Hematopoietic multipotent progenitor cell treated with erythropoietin and hydrocortisone succinate and interleukin-3 and kit ligand, for 8 days (in vitro differentiated cells): ENCODE measurements at places on chromosomes 13 and 19.

- DNase-seq = no peak
These were observed 3.5 kb upstream of the ZNF577 start for GRCh38 chr19:51891193-51891747.

GRCh38 chr13:51416107-51416506 lies 36.7 kb downstream of the INTS6 start:
- DNase-seq = no peak

GRCh38 chr13:40981361-40981760 lies 37.8 kb downstream of the ELF1 start:
- DNase-seq = peak; percentile 56

DNA sequence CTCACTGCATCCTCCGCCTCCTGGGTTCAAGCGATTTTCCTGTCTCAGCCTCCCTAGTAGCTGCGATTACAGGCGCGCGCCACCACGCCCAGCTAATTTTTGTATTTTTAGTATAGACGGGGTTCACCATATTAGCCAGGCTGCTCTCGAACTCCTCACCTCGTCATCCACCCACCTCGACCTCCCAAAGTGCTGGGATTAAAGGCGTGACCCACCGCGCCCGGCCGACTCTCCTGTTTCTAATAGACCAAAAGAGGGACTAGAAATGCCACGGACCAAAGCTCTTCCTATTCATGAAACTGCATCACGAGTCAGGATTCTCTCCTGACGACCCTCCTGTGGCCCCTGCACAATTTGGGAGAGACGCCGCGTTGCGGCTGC lies 563 bp downstream of the ZNF43 start:
- no peak for DNase-seq

GRCh38 chr13:24802074-24802473 lies 38.1 kb downstream of the RNF17 start:
- DNase-seq = no peak

DNA sequence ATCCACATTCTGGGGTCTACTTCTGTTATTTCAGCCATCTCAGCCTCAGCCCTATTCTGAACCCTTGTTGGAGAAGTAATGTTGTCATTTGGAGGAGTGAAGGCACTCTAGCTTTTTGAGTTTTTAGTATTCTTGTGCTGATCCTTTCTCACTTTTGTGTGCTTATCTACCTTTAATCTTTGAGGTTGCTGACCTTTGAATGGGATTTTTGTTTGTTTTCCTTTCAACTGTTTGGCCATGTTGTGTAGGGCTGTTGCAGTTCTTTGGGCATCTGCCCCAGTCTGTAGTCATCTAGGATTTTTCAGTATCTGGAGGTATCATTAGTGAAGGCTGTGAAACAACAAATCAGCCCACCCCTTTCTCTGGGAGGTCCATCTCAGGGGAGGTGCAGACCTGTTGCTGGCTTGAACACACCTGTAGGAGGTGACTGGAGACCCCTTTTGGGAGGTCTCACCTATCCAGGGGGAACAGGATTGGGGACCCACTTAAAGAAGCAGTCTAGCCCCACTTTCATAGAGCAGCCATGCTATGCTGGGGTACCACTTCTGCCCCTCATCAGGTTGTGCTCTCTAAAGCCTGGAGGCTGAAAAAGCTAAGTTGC lies 1391.4 kb downstream of the UQCRFS1 start:
- no peak for DNase-seq

- peak; percentile 65 for DNase-seq
These were observed 4.7 kb upstream of the MYBPC2 start for GRCh38 chr19:50427997-50428425.

DNA sequence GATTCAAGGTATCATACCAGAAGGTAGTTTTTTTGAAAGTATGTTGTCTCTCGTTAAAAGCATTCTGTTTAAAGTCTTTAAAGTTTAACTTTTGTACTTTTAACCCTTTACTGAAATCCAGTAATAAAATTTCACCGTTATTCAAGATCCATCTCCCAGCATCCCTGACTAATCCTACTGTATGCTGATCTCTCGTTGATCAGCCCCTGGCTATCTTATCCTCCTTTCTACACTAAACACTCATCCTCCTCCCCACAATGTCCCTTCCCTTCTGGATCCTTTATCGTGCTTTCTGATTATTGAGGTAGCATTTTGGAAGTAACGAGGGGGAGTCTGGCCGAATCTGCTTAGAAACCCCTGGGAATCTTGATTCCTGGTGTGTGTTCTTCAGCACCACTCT lies 1.3 kb downstream of the TPP2 start:
- DNase-seq = no peak

GRCh38 chr19:11191273-11191755 lies 6.0 kb downstream of the KANK2 start:
- DNase-seq = peak; percentile 61

GRCh38 chr19:29593869-29594268 lies 12.2 kb upstream of the POP4 start:
- no peak for DNase-seq

- DNase-seq = no peak
These were observed 22.3 kb downstream of the PLEKHJ1 start for GRCh38 chr19:2213799-2214198.

DNA sequence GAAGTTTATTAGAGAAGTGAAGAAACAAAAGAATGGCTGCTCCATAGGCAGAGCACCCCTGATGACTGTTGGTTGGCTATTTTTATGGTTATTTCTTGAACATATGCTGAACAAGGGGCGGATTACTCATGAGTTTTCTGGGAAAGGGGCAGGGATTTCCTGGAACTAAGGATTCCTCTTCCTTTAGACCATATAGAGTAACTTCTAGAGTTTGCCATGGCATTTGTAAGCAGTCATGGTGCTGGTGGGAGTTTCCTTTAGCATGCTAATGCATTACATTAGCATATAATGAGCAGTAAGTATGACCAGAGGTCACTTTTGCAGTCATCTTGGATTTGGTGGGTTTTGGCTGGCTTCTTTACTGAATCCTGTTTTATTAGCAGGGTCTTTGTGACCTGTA lies 38.7 kb upstream of the PCDH8 start:
- no peak for DNase-seq

DNA sequence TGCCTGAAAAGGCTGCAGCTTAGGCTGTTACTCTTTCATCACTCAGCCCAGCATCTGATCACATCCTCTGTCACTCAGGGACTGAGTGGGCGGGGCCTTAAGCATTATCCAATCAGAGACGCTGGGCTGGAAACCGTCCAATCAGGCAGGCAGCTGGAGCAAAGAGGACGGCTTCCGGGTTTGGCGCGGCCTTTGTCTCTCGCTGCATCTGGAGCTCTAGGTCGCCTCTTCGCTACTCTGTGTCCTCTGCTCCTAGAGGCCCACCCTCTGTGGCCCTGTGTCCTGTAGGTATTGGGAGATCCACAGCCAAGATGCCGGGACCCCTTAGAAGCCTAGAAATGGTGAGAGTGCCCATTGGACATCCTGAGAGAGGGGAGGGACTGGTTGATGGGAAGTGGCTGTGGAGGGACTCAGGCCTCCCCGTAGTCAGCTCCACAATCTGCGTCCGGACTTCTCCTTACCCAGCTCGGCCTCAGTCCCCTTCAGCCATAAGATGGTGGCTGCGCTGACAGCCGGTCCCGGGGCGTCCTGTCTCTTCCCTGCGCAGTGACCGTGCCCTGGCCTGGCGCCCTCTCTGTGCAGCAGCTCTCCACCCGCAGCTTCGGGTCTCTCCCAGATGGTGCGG lies at the start of gene ZNF486:
Gene ZNF486, plus strand, starts transcription at position 195 of the 625 bp plus-strand sequence. Its CDS starts 117 bp downstream, at position 312.
- DNase-seq = peak; percentile 77

DNA sequence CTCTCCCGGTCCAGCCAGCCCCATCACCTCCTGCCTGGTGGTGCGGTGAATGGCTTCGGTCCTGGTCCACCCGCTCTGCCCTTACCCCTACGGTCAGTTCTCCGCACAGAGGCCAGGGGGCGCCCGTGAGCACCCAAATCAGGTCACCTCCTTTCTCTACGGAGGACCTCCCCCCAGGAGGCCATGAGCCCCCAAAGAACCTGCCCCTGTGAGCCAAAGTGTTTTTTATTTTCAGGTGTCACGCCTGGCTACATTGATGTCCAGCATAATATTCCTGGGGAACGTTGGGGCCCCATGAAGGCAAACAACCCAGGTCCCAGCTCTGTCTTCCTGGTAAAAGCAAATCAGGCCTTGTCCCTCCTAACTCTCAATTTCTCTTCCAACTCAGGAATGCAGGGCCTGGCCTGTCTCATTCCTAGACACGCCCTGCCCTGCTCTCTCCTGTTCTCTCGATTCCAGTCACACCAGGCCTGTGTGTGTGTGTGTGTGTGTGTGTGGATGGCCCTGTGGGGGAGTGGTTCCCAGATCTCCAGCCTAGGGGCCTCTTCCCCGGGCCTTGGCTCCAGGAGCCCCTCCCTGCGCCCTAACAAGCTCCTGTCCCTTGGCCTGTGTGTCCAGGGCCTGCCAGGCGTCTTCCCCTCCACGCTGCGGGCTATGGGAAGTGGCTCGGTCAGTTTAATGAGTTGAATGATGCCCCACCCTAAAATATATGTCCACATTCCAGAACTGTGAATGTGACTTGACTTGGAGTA lies 9.7 kb upstream of the GIPC1 start:
- DNase-seq = peak; percentile 70

- DNase-seq = no peak
These were observed 47.0 kb upstream of the RAP2A start for GRCh38 chr13:97386801-97387484.

GRCh38 chr13:108377646-108378206 lies 108.2 kb downstream of the TNFSF13B start:
- no peak for DNase-seq

- peak; percentile 11 for DNase-seq
These were observed 20.5 kb upstream of the CACNG8 start for GRCh38 chr19:53942001-53942786.

- DNase-seq = no peak
These were observed 2.2 kb downstream of the FRY start for GRCh38 chr13:32033744-32034143.

- DNase-seq = no peak
These were observed 63.4 kb downstream of the SLC7A1 start for GRCh38 chr13:29532116-29532515.

DNA sequence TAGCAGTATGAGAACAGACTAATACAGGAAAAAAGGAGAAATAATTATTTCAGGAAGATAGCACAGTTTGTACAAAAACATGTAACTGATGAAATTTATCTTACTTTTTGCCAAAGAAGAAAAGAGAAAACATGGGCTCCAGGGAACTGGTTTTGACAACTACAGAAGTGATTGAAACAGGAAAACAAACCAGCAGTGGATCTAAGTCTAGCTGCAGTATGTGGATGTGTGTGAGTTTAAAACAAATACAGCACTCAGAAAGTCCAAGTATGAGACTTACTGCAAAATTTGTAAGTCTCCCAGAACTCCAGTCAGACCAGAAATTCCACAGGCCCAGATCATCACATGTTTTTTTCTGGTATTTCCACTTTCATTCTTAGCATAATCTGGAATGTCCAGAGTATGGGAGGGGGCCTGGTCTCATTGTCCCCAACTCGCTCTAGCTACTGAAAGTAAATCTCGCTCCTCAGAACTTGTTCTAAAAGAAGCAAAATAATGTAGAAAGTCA lies 259.5 kb downstream of the NHLRC3 start:
- DNase-seq = no peak

GRCh38 chr13:108257248-108257647 lies 12.3 kb upstream of the TNFSF13B start:
- peak; percentile 44 for DNase-seq

- DNase-seq = no peak
These were observed 150.7 kb downstream of the KCTD15 start for GRCh38 chr19:33947265-33947964.

- no peak for DNase-seq
These were observed 18.3 kb downstream of the NPHS1 start for GRCh38 chr19:35833972-35834371.

DNA sequence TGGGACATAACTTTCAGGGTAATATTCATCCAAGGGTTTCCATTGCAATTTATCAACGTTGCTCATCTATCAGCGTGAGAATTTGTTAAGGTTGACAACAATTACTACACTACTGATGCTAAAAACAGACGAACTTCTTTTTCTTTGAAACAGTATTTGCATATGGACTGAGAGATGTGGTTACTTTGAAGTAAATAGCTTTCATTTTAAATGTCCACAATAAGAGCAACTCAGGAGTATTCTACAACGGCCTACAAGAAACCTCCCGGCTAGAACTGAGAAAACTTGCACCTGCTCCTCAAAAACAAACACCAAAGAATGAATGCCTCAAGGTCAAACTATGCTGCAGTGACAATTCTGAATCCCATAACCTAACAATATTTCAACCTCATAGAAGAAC lies 238.4 kb downstream of the IRS2 start:
- no peak for DNase-seq

DNA sequence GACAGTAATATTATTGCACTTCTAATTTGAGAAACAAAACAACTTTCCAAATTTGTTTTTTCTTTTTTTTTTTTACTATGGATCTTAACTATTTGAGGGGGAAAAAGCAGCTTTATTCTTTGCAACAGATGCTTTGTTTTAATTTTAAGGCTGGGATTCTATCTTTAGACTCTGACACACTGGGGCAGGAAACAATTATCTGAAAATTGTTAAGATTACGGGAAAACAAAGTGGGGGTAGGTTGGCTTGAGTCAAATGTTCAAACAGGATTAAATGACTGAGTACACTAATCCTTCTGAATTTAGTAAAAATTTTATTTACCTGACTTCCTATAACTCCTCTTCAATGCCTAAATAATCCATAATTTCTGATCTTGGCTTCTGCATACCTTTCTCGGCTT lies 543.2 kb downstream of the SLITRK6 start:
- no peak for DNase-seq

DNA sequence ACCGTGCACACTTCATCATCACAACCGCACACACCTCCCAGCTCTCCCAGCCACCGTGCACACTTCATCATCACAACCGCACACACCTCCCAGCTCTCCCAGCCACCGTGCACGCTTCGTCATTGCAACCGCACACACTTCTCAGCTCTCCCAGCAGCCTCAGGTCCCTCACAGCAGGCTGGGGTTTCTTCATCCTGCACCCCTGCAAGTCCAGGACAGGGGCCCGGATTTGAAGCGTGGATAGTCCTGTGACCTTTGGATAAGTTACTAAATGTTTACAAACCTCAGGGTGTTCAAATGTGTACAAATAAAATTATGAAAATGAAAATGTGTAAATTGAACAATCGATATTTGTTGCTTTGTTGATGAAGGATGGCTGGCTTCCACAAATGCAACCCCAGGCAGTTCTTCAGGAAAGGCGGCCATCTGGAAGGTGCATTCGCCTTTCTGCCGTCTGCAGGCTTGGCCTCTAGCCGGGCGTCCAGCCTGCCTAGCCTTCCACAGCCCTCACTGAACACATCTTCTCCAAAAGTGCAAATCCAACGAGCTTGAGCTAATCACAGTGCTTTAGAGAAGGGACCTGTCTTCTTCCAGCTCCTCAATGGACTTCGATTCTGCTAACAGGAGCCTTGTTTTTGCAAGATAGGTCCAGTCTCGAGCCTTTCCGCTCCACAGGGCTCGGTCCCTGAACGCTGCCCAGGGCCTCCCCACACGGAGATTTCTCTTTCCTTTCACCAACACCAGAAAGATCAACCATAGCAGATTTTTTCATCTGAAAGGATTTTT lies 74.2 kb downstream of the SPACA7 start:
- DNase-seq = no peak

DNA sequence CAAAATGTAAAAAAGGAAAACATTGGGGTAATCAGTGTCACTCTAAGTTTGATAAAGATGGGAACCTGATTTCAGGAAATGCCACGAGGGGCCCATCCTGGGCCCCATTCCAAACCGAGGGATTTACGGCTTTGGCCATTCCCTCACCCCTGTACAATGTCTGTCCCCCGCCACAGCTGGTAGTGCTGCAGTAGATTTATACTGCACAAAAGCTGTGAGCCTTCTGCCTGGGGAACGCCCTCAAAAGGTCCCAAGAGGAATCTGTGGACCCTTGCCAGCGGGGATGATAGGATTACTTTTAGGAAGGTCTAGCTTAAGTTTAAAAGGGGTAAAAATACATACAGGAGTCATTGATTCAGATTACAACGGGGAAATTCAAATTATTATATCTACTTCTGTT lies 173.4 kb upstream of the SGCG start:
- DNase-seq = no peak
